Activated CD4-positive, alpha-beta T cell treated with anti-CD3 and anti-CD28 coated beads, Interleukin-10, Interleukin-2, amounts not matched to agents 100 ng/mL and 50 ng/mL, durations not matched to agents 16 hours and 8 hours (primary cell): ENCODE measurements at places on chromosomes 1 and 21.

- no peak for DNase-seq
These were observed 15.1 kb downstream of the USP25 start for GRCh38 chr21:15744926-15745325.

GRCh38 chr21:17461014-17461413 is 51.8 kb upstream of the CXADR start:
- no peak for DNase-seq

GRCh38 chr1:15799928-15800835 is 7.3 kb downstream of the UQCRHL start:
- DNase-seq: no peak

- DNase-seq: no peak
These were observed 60.6 kb upstream of the LMO4 start for GRCh38 chr1:87268111-87268510.

- DNase-seq: no peak
These were observed 47.4 kb downstream of the PTPRC start for GRCh38 chr1:198686069-198686728.

- peak; percentile 45 for DNase-seq
These were observed 128.6 kb downstream of the PRDM2 start for GRCh38 chr1:13828454-13829151.

DNA sequence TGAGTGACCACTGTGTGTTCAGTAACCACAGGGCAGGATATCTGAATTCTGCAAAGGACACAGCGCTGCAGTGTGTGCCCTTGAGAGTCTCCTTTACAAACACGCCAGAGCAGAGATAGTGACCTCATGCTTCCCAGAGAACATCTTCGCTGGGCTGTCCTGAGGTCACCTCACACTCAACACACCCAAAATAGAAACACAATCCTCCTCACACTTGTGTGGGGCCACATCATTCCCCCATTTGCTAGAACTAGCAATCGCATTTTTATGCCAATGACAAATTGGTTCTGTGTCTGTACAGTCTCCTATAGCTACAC is 140.1 kb upstream of the NRIP1 start:
- no peak for DNase-seq

- DNase-seq: no peak
These were observed 82.8 kb upstream of the KCNE2 start for GRCh38 chr21:34280959-34281358.

DNA sequence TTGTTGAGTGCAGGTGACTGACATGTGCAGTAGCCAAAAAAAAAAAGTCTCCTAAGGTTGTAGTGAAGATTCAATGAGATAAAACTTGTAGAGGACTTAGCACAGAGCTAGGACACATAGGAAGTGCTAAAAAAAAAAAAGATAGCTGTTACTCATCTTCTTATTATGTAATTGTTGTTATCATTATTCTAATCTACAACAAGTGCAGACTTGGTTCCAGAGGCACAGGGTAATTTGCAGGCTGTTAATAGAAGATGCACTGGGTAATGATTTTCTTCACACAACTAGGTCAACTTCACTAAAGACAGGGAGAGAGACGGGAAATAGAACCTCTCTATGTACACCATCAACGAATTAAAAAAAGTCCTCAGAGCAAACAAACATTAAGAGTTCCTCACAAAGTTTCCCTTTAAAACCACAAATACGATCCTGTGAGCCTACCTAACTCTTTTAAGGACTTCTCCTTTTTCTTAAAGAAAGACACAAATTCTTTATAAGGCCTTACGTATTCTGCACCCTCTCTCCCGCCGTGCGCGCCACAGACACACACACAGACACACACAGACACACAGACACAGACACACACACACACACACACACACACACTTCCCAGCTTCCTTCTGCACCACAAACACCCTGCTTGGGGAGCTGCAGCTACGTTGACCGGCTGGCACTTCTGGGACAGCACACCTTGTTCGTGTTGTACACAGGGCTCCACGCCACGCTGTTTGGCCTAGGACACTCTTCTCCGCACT is 49.8 kb upstream of the GADD45A start:
- DNase-seq: no peak

GRCh38 chr1:182260516-182260915 is 131.1 kb downstream of the GLUL start:
- DNase-seq: no peak

GRCh38 chr21:45918835-45919447 is 62.6 kb upstream of the COL6A1 start:
- no peak for DNase-seq

DNA sequence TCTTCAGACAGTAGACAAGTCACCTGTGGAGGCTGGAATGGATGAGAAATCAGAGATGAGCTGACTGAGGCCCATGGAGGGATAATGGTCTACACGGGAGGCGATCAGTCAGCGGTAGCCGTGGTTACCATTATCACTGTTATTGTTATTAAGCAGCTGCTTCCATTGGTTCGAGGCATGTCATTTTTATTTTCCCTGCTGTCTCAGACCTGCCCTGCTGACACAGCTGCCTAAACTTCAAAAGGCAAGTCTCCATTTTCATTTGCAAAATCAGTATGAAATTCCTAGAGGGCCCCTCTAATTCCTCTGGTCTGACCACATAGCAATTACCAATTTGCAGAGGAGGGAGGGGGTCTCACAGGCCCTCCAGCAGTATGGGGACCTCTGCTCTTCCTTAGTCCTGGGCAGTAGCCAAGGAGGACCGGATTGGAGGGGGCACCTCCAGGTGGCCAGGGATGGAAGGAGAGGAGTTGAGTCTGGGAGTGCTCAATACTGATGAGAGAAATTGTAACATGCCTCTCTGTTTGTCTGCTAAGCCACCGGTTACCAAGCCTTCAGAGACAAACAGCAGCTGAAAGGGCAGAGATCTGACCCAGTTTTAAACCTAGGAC is 184.2 kb downstream of the TRABD2B start:
- no peak for DNase-seq

DNA sequence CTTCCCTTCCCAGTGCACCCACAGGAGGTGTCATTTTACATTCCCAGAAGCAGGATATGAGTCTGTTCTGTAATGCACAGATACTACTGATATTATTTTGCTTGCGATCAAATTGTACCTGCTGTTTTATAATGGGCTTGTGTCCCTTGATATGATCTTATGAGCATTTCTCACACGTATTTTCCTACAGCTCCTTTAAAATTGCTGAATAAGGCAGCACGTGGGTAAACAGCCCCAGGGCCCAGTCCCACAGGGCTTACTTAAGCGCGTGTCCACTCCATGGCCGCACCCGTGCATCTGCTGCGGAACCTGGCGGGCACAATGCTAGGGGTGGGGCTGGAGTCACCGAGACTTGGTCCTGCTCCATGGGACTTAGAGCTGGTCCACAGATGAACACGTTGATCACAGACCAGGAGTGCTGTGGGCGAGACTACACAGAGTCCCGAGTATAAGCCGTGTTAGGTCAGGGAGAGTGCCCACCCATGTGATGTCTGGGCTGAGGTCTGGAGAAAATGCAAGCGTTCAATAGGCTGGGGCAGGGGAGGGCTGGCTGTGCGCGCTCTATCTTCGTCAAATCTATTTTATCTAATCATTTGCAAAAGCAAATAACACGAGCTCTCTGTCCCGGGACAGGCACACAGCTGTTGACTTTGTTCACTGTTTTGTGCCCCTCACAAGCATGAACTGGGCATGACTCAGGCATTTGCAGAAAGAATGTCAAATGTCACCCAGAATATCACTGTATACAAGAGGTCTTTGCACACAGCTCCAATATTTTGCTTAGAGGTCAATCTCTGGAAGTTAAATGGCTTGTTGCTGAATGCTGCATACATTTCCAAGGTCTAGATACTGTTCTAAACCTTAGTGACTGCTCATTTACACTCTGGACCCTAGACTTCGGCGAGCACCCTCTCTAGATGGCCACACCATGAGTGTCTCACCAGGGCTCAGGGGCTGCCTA is 119.3 kb downstream of the CRYAA start:
- DNase-seq: no peak

DNA sequence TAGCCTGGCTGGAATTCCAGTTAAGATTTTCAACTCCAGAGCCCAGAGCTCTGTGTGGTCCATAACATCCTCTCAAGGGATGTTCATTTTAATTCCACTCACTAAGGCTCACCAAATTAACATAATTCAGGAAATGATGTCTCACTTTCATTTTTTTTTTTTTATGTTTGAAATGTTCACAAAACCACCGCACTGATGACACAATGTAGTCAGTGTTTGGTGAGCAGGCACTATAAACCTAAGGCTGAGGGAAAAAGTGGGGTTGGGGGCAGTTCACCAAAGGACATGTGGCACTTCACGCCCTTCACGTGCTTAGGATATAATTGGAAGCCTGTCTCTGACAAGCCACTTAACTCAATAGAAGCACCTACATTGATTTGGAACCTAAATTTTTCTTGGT is 177.3 kb upstream of the CAMK1G start:
- no peak for DNase-seq

- no peak for DNase-seq
These were observed 14.8 kb downstream of the DCST2 start for GRCh38 chr1:155018617-155019348.

GRCh38 chr1:19430121-19431068 is 54.9 kb downstream of the CAPZB start:
- no peak for DNase-seq

- peak; percentile 57 for DNase-seq
These were observed 34.0 kb downstream of the ST6GALNAC5 start for GRCh38 chr1:76901158-76901767.

GRCh38 chr1:108551137-108551862 is 8.6 kb upstream of the EEIG2 start:
- DNase-seq: peak; percentile 81

GRCh38 chr1:229557200-229557850 is 1.2 kb downstream of the ABCB10 start:
- peak; percentile 66 for DNase-seq

- no peak for DNase-seq
These were observed 421.3 kb downstream of the NEGR1 start for GRCh38 chr1:71861022-71861421.

DNA sequence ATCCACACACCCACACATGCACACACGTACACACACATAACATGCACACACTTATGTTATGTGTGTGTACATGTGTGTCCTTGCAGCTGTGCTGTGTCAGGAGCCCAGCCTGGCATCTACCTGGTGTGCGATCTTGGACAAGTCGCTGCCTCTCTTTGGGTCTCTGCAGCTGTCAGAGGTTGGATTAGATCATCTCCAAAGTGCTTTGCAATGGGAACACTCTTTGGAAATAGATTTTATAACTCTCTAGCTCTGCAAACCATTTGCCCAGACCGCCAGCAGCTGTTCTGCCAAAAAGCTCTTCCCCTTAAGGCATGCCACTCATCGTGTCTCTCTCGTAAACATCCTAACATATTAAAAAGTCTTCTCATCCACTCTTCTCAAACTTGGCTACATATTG is 4.7 kb downstream of the PKP1 start:
- DNase-seq: no peak

- DNase-seq: no peak
These were observed 418.3 kb downstream of the MATN1 start for GRCh38 chr1:30305061-30305460.

DNA sequence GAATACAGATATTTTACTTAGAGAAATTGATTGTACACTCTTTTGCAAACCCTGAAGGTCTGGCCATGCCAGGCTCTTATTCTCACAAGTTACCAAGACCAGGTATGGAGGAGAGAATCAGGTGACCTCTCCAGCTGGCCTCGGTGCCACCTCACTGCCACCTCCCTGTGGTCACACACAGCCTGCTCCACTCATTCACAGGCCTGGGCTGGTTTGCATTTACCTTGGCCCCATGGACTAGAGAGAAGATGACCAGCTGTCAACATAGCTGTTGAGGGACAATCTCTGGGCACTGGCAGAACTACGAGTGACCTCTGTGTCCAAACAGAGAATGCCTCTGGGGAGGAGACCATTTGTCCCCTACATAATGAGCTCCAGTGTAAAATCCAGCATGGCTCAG is 291.2 kb upstream of the RUNX1 start:
- no peak for DNase-seq

GRCh38 chr1:63127376-63127775 is 195.0 kb upstream of the FOXD3 start:
- DNase-seq: no peak

- no peak for DNase-seq
These were observed 78.5 kb downstream of the GALNT2 start for GRCh38 chr1:230145505-230145899.

GRCh38 chr1:203025686-203026030 is 633 bp upstream of the PPFIA4 start:
- no peak for DNase-seq

GRCh38 chr1:66271216-66271903 is 262.6 kb upstream of the SGIP1 start:
- peak; percentile 48 for DNase-seq

DNA sequence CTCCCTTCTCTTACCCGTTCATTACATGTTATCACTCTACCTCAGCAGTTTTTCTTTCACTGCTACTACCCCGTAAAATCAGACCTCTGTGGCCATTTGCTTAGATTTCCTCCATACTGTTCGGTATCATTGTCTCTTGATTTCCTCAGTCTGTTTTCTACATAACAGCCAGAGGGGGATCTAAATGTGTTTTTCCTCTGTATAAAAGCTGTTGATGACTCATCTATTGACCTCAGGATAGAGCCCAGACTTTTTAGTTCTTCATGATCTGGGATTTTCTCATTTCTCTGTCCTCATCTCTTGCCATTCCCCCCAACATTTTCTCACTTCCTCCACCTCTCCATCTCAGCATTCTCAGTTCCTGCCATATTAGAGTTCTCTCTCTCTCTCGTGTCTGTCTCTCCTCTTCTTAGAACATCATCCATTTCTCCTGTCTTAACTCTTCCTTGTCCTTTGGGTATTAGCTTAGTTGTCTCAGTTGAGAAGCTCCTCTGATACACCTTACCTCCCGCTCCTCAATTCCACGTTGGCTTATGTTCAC is 10.5 kb downstream of the OTUD3 start:
- DNase-seq: no peak

- no peak for DNase-seq
These were observed 6.2 kb downstream of the NR5A2 start for GRCh38 chr1:200033511-200034261.

- DNase-seq: peak; percentile 81
These were observed 20.9 kb downstream of the POFUT2 start for GRCh38 chr21:45266518-45267389.

DNA sequence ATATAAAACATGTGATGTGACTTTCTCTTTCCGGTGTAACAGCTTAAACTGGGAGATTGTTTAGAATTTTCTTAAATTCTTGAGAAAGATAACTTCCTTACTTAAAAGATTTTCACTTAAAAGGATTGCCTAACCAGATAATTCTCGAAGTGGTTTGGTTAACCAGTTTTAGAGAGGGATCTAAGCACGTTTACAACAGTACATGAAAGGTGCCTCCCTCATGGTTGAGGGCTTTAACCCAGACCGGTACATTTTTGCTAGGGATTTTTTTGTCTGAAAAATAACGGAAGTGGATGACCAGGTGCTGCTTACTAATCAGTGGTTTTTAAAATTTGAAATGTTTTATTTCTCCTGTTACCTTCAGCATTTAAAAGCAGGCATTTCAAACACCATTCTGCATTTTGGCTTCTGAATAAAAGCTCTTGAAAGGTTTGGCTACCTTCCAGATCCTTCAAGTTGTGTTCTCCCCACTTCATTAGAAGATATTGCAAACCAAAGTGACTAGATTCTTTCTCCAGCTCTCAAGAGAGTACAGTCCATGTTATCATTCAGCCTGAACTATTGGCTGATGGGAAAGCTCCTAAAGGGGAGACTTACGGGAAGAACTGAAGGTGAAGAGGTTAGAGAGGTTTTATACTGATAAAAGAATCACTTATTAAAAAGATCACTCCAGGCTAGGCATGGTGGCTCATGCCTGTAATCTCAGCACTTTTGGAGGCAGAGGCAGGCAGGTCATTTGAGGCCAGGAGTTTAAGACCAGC is 12.8 kb downstream of the S100PBP start:
- DNase-seq: no peak

GRCh38 chr1:8348777-8349472 is 31.0 kb downstream of the SLC45A1 start:
- peak; percentile 73 for DNase-seq

GRCh38 chr1:24793447-24794129 is 48.3 kb downstream of the CLIC4 start:
- DNase-seq: no peak
